ENCODE measurements at places on chromosomes 6 and 20.

- no peak for DNase-seq
Observed at GRCh38 chr6:110858562-110859214, 15.9 kb upstream of the AMD1 start.

DNA sequence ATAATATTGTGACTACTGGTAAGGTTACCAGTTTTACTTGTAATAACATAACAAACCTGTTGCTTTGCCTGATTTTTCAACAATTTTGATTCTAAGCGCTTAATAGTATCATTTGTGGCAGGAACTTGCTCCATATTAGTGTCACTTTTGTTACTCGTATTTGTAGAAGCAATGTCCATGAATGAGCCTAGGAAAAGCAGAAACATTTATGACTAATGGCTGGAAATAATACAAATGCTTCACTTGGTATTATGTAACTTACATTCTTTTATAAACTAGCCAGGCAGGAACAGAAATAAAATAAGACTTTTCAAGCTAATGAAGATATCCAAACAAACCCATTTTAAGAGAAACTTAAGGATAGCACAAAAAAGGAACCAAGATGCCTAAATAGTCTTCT lies 38.9 kb downstream of the MAP3K7 start:
- DNase-seq: no peak

GRCh38 chr20:9572670-9573069 lies 58.3 kb downstream of the LAMP5 start:
- DNase-seq: no peak

GRCh38 chr6:138307352-138307751 lies 70.4 kb upstream of the SMIM28 start:
- no peak for DNase-seq

Measured in stimulated activated CD8-positive, alpha-beta memory T cell treated with anti-CD3 and anti-CD28 coated beads, Interleukin-12 subunit alpha, Interleukin-12 subunit beta, amount 100 ng/mL, for 4 hours (primary cell).